ENCODE measurements at places on chromosomes 7 and 10.

GRCh38 chr7:105838627-105839231 is 37.7 kb downstream of the ATXN7L1 start:
- DNase-seq: no peak

GRCh38 chr10:14259696-14260566 is 70.8 kb downstream of the FRMD4A start:
- no peak for DNase-seq

DNA sequence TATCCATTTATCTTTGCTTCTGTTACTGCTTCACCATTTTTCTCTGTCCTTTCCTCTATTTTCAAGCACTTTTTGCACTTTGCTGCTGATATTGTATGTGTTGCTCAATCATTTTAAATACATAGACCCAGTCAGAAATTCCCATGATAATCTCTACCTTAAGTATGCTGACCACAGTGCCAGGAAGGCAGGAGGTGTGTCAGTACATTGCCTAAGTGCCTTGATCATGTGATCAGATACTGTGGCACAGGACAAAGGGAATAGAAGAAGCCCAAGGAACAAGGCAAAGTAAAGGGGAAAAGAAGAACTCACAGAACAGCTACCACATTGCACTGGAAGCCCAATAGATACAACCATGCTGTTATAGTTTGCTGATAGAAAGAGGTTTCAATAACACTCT is 53.7 kb upstream of the CD36 start:
- DNase-seq: no peak

DNA sequence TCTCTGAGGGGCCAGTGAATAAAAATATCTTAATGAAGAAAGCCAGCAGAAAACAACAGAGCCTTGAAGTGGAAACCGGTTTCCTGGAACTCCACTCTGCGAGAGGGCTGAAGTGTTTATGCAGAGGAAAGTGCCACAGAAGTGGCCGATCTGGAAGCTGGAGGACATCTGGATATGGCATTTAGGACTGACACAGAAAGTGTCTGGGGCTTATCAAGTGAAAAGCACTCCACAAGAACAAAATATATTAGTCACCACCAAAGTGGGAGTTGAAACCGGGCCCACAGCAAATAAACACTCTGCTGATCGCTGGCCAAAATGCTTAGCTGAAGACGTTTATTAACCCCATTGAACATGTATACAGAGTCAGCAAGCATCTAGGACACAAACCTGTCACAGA is 7.8 kb downstream of the NOD1 start:
- DNase-seq: no peak

DNA sequence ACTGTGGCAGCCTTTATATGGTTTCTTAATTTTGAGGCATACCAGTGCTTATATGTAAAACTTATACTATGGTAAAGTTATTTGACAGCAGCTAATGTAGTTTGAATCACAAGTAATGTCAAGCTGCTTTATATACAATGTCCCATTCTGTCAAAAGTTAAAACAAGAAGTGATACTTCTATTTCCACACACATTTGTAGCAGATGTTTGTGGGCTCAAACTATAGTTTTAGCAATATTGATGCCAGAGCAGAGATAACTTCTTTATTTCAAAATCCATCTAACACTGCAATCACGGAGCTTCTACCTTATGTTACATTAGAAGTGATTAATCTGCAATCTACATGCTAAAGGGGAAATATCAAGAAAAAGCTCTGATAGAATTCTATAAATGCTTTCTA is 149.6 kb downstream of the ADK start:
- no peak for DNase-seq

DNA sequence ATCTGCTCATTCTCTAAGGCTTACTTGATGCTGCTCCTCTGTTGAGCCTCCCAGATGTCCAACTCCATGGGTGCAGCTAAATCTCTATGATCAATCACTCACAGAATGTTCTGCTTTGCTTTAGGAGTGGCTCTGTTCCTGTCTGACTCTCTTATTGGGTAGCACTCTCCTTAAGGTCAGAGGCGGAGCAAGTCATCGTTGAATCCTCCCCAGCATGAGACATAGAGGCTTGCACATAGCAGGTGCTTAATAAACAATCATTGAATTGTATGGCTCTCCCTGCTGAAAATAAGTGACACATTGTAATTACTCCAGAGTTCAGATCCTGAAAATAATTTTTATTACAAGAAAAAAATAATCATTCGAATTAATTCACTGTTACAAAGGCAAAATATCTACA is 69.7 kb downstream of the NPS start:
- DNase-seq: no peak

- no peak for DNase-seq
Observed at GRCh38 chr7:127758845-127759244, 106.9 kb downstream of the SND1 start.

- DNase-seq: no peak
Observed at GRCh38 chr7:2706685-2707126, 18.7 kb downstream of the AMZ1 start.

DNA sequence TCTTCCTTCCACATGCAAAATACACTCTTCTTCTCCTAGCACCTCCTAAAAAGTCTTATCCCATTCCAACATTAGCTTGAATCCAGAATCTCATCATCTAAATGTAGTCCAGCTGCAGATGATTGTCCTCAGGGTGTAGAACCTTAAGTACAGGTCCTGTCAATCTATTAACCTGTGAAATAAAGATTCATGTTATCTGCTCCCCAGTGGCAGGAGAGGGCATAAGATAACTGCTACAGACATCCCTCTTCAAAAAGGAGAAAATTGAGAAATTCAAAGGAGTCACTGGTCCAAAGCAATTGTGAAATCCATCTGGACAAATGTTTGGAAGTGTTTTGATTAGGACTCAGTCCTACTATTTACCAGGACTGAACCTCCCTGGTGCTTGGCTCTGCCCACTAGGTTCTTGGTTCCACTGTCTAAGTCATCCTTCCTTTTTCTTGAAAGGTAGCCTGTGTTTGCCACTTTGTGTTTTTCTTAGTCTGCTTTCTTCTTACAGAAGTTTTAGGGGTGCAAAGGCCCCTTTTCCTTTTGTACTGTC is 96.2 kb downstream of the ADD3 start:
- DNase-seq: no peak

DNA sequence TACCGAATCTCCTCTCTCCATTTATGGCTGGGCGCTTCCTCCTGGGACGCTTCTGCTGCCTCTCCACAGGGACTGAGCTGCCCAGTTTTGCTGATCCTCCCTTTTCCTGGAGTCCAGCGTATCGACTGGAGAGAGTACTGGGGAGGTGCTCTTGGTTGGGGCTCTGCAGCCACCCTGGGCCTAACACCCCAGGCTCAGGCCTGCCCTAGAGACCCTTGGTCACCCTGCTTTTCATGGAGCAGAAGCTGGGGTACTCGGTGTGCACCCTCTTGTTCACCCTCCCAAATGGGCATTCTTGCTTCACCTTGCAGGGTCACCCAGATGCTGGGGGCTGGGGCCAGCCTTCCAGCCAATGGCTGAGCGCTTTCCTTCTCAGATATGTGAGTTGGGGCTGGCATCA is 88.8 kb upstream of the RET start:
- no peak for DNase-seq

GRCh38 chr10:11787846-11788245 is 35.3 kb upstream of the PROSER2 start:
- no peak for DNase-seq

DNA sequence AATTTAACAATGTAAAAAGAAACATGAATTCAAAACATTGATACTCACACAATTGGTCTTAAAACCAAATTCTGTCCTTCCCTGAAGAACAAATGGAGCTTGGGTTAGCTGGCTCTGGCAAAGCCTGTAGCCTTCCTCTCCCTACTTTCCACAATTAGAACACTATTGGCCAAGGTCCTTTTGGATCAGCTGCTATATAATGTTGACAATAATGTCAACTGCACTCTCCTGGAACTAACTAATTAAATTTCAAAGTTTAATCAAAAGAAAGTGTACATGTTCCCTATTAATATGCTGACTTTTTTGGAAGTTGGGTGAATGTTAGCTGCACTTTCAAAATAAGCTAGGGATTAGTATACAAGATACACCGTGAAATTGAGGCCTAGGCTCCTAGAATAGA is 440.1 kb upstream of the NFE2L3 start:
- no peak for DNase-seq

DNA sequence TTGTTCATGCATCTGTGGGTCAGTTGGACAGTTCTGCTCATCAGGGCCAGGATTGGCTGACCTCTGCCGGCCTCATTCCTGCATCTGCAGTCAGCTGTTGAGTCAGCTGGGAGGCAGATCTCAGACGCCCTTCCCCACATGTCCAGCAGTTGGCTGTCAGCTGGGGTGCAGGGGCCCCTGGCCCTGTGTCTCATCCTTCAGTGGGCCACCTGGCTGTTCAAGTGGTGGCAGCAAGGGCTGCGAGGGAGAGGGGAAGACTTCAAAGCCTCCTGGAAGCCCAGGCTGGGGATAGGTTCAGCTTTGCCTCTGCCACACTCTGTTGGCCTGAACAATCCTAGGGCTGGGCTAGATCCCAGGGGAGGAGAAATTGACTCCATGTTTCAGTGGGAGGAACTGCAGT is 33.2 kb downstream of the TACR2 start:
- DNase-seq: no peak

GRCh38 chr7:105512415-105512814 is 9.7 kb downstream of the PUS7 start:
- DNase-seq: no peak

DNA sequence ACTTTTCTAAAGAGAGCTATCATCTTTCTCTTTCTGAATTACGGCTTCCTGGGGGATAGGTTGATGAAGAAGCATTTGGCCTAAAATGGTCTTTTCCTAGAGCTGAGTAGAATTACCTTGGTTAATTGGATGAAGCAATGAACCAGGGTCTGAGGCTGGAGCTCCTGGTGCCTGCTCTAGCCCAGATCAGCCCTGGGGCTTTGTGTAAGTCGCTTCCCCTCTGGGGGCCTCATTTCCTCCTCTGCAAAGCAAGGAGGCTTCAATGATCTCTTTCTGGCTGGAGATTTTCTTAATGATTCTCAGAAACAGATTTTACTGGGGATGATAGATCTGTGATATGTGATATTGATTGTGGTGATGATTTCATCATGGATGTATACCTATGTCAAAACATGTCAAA is 3.5 kb upstream of the CPA2 start:
- no peak for DNase-seq

DNA sequence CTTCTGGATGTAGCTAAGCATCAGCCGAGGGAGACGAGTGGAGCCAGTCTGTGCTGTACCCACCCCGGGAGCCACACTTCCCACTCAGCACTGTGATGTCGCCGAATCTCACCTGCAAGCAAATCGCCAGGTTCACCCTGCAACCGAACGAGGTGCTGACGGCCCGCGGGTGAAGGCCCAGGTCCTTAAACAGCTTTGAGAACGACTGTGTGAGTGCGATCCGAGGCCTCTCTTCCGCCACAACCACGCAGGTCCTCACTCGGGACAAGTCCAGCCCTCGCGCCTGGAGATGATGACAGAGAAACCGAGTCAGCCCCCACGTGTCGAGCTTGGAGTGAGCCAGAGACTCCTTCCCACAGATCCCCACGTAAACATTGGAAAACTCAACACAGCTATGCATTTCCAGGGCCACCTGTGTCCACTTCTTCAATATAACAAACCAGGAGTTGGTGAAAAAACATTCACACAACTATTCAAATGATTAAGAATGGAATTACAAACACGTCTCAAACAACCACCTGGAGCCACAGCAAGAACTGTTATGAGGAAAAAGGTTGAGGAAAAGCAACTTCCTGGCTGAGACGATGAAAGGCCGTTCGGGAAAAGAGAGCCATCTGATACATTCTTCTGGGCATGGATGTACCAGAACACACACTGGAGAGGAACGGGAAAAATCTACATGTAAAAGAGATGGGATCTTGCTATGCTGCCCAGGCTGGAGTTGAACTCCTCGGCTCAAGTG is 191.8 kb downstream of the ZMYND11 start:
- no peak for DNase-seq

- DNase-seq: no peak
Observed at GRCh38 chr10:77602231-77602912, 35.2 kb downstream of the KCNMA1 start.

DNA sequence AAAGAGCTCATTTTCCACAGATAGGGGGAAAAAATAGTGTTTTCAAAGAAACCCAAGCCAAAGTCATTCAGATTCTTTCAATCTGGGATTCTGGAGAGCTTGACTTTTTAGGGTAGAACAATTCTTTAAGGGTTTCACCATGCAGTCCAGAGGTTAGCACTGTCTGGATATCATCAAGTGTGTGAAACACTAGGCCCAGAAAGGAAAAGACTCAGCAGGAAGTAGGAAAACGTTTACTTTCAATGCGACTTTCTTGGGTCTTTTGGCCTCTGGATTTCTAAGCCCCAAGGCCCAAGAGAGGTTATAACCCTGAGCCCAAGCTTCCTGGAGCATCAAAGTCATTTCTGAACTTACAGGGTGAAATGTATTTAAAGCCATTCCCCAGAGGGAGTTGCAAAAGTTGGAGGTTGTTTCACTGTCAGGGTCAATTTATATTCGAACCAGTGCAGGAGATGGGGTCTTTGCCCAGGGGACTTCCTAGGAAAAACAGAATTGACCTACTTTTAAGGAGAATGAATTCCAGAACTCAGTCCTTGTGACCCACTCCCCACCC is 158.0 kb downstream of the C7orf25 start:
- no peak for DNase-seq

DNA sequence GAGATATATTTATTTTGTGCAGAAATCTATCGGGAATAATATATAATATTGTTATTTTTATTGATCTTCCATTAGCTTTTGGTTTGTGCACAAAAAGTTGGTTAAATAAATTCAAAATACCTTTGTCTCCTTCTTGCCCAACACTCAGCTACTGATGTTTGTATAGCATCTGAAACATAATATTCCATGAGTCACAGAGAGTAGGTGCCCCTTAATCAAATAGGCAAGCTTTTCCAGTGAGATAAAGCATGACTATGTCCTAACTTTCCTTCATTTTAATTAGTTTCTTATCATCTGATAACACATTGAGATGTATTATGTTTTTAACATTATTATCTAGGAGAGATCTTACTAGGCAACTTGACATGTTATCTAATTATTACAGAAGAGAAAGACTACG is 432.2 kb downstream of the KIF20B start:
- no peak for DNase-seq

- no peak for DNase-seq
Observed at GRCh38 chr7:151468217-151469018, 28.5 kb upstream of the CRYGN start.

- no peak for DNase-seq
Observed at GRCh38 chr7:35797311-35797710, 3.5 kb upstream of the SEPTIN7 start.

DNA sequence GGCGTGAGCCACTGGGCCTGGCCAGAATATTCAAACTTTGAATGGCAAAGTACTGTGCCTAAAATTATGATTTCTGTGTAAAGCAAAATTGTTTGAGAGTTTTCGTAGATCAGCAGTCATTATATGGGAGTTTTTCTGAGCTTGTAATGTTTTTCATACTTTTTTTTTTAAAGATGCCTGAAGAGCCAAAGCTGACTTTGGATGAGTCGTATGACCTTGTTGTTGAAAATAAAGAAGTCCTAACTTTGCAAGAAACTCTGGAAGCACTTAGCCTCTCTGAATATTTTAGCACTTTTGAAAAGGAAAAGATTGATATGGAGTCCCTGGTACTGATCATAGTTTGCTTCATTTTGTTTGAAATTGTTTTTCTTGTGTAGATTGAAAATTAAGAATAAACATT is 26.7 kb downstream of the SEC23IP start:
- no peak for DNase-seq

Measured in activated CD8-positive, alpha-beta memory T cell treated with anti-CD3 and anti-CD28 coated beads for 4 hours (primary cell).